RPMI8226 (cell line): ENCODE measurements at places on chromosomes 4 and X.

DNA sequence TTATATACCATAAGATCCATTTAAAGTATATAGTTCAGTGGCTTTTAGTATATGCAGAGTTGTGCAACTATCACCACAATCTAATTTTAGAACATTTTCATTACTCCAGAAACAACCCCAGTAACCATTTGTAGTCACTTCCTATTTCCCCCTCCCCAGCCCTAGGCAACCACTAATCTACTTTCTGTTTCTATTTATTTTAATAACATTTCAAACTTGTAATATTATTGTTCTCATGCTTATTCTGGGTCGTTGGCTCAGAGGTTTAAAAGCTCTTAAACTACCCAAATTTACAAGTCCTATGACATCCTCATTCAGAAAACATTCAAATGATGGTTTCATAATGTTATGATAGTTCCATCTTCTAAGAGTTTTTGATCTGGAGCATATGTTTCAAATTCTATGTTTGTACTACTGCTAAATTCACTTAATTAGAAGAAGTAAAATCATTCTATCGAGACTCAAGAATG is 18.4 kb downstream of the XIAP start:
- peak; percentile 37 for DNase-seq

GRCh38 chr4:141660880-141661279 is 24.5 kb downstream of the IL15 start:
- DNase-seq: no peak

GRCh38 chr4:70640192-70640591 is 11.6 kb downstream of the ENAM start:
- no peak for DNase-seq

DNA sequence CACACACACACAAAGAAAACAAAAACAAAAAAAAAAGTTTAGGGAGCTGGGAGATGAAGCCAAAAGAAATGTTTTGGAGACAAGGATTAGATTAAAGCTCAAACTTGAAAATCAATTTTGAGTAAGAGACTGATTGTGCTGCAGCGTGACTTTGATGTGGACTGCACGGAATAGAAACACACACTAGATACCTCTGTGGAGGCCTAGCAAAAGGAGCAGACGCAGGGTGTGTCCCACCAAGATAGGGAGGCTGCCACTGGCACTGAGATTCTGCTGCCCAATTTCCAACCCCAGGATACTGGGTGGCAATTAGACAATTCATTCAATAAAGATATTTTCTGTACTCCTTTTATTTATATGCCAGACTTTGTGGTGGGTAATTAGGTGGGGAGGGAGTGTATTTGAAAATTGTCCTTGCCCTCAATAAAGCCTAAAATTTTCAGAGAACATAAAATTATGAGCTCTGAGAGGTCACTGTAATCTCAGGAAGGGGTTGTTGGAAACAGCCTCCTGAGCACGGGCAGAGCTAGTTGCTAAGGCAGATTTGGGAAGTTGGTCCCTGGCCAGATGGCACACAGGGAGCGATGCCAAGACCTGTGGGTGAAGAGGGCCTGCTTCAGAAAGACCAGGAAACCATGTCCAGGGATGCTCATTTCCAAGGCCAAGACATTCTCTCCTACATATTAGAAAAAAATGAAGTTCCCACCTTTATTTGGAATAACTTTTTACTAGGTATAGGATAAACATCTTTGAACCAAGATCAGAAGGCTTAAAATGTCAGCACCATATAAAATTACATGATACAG is 1.9 kb upstream of the PPP3CA start:
- peak; percentile 20 for DNase-seq

GRCh38 chrX:133306316-133306715 is 88.2 kb upstream of the TFDP3 start:
- no peak for DNase-seq

- no peak for DNase-seq
Observed at GRCh38 chr4:163448540-163449203, 24.9 kb downstream of the TKTL2 start.

GRCh38 chr4:6621556-6621927 is 18.9 kb upstream of the MRFAP1 start:
- DNase-seq: no peak

DNA sequence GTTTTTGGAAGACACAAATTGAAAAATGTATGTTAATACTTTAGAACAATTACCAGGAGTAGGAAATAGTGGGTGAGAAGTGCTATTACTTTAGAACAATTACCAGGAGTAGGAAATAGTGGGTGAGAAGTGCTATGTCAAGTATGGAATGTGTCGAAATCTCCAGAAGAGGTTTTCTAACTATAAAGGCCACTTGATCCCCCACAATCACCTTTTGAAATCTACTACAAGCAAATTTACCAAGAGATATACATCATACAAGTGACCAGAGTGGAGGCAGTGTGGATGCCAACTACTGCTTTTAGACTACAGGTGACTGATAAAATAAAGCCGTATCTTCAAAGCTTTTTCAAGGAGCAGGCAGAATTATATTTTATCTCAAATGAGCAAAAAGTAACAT is 43.1 kb downstream of the MAB21L2 start:
- DNase-seq: no peak

DNA sequence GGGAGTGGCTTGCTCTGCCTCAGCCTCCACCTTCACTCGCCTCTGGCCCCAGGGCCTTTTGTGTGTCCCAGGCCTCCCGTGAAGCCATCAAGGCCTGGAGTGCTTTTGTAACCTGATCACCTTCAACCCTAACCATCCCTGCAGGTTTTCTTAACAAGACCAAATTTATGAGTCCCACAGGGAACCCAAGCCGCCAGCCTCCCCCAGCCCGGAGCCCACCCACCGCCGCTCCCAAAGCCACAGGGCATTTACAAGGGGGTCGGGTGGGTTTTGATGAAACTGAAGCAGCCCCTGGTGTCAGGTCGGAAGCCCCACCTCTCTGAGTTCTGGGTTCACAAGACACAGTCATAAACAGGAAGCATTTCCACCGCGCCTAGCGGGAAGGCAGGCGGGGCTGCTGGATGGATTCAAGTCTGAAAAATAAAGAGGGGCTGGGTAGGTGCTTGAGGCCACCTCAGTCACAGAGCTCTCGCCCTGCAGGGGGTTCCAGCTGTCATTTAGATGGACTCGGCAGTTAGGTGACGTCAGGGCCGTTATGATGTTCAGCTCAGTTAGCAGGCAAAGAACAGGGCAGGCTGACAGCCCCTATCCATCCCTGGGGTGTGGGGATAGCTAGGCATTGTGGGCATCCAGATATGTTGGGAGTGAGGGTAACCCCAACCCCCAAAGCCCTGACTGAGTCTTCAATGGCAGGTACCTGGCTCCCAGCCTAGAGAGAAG is 128.5 kb downstream of the BCOR start:
- peak; percentile 15 for DNase-seq

DNA sequence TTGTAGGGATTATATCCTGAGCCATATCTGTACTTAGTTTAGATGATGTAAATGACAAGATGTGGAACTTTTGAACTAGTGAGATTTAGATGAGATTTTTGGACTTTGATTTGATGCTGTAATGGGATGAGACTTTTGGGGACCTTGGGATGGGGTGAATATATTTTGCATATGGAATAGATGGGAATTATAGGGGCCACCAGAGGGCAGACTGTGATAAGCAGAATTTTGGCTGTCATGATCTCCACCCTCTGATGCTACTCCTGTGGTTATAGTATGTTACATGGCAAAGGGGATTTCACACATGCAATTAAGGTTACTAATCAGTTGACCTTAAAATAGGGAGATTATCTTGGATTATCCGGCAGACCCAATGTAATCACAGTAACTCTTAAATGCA is 214.0 kb upstream of the NHS start:
- DNase-seq: no peak

- DNase-seq: no peak
Observed at GRCh38 chr4:108272046-108272445, 103.3 kb upstream of the LEF1 start.

DNA sequence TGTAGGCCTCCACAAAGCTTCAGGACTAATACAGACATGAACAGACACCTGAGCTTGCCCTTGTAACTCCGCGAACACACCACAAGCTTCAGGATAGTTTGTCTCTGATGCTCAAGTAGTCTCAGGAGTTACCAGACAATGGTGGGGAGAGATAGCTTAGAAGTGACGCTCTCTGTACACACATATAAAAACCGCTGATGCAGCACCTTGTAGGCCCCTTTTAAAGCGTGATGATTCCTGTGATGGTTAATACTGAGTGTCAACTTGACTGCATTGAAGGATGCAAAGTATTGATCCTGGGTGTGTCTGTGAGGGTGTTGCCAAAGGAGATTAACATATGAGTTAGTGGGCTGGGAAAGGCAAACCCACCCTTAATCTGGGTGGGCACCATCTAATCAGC is 78.7 kb downstream of the MAGED4 start:
- DNase-seq: no peak

DNA sequence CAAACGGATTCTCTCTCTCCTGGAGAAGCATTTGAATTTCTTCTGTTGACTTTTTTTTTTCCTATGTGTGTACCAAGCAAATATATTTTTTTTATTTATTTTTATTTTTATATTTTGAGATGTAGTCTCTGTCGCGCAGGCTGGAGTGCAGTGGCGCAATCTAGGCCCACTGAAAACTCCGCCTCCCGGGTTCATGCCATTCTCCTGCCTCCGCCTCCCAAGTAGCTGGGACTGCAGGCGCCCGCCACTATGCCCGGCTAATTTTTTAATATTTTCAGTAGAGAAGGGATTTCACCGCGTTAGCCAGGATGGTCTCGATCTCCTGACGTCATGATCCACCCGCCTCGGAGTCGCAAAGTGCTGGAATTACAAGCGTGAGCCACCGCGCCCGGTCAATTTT is 549.5 kb upstream of the GNPDA2 start:
- no peak for DNase-seq

DNA sequence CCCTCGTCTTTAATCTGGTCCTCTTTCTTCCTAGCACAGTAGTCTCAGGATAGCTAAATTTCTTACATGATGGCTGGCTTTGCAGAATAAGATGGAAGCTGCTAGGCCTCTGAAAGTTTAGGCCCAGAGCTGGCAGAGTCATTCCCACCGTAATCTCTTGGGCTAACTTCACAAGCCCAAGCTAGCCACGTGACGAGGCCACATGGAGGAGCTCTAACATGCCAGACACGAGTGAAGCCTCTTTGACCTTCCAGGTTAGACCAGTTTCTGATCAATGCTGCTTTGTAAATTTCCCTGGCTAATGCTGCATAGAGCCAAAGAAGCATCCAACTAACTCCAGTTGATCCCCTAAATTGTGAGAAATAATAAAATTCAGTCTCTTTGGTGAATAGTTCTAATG is 9.5 kb upstream of the CENPE start:
- DNase-seq: no peak

GRCh38 chr4:185880571-185880970 is 68.6 kb upstream of the SORBS2 start:
- DNase-seq: no peak

DNA sequence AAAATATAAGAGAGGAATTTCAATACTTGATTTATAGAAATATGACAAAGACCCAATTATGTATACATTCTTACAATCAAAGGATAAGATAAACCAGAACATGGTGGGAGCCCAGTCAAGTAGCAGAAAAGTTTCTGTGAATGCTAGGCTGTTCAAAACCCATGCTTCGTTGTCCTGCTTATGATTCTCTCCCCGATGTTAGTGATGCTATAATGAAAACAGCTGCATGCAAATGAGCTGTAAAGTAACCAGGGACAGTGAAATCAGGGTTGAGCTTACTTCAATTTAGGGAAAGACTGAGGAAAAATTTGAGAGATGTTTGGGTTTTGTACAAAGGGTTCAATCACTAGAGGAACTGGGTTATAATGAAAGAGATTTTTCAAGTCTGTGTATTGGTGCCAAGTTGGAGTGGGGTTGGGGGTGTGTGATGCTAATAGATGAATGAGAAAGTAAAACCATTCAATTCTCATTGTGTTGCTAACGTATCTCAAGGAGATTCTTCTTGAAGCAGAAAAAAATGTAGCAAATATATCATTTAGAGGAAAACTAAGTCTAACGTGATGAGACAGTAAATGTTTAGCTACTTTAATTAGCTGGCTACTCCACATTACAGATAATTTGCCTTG is 59.3 kb upstream of the PPP1R2C start:
- no peak for DNase-seq

DNA sequence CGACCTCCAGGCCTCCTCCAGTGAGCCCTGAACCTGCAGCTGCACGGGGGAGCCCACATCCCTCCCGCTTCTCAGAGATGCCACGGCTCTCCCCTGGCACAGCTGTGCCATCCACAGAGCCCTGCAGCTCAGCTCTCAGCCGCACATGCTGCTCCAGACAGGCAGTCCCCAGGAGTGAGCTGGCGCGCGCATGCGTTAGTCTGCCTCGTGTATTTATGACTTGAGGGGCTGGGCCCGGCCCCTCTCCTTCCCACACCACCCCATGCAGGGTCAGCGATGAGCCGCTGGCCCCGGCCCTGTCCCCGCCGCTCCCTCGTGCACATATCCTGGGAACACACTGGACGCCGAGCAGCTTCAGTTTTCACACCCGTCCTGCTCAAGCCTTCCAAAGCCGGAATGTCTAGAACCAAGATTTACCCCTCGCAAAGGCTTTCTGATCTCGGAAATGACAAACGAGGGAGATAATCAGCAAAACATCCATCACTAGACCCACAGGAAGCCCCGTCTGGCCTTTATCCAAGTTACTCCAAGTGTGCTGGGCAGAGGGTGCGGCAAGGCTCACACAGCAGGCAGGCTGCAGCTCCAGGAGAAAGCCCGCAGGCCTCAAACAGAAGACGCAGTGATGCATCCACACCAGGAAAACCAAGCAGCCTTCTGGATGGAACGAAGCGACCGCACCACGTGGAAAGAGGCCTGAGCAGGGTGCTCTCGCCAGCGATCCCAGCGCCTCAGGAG is 24.3 kb downstream of the GAK start:
- DNase-seq: no peak

DNA sequence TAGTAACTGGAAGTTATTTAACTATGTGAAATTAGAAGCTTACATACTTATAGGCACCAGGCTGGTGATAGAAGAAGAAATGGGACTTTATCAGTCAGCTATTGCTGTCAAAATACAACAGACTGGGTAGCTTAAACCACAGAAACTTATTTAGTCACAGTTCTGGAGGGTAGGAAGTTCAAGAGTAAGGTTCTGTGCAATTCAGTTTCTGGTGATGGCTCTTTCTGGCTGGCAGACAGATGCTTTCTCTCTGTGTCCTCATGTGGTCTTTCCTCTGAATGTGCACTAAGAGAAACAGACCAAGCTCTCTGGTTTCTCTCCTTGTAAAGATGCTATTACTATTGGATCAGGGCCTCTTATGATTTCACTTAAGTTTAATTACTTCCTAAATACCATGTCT is 92.1 kb upstream of the ANKRD50 start:
- DNase-seq: no peak

DNA sequence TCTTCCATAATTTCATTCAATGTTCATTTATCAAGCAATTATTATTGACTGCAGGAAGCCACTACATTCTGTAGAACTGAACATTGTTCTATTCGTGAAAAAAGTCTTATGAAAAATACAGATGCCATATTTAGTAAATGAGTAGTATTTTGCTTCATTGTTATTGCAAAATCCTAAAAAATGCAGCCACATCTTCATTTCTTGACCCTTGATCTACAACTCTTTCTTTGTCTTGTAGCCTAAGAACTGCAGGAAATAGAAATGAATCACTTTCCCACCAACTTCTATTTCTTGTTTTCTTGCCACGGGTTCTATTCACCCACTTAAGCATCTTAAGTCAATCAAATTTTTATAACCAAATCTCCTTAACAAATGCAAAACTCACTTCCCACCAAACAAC is 63.3 kb downstream of the KCNIP4 start:
- no peak for DNase-seq

- DNase-seq: no peak
Observed at GRCh38 chr4:113445286-113445685, 316.3 kb downstream of the CAMK2D start.
